ENCODE measurements at places on chromosomes 12 and 14.

DNA sequence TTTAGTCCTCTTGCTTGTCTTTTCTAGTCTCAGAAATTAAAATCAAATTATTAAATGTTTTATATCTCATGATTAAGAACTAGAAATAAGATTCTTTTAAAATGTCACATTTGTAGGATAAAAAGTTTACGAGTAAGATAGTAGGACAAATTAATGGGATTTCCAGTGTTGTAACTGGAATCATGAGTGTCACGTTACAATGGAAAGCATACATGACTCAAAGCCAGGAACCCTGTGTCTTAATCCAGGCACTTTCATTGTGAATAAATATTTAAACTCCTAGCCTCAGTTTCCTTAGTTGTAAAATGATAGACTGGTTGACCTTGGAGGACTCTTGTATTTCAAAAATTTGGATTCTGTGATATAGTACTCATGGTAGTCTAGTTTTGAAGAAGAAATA is 84.9 kb downstream of the MIA2 start:
- DNase-seq = no peak

DNA sequence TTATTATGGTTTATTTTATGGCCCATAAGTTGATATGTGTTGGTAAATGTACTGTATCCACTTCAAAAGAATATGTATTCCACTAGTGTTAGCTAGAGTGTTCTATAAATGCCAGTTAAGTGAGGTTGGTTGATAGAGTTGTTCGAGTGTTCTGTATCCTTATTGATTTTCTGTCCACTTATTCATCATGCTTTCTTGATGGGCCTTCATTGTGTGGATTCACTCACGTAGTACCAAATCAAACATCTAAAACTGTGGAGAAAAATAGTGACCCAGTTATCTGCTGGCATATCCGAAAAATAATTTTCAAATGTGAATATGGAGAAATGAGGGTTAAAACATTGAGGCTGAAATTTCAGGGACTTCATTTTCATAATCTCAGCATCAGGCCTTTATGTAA is 230.4 kb downstream of the TRHDE start:
- no peak for DNase-seq

GRCh38 chr12:19681007-19681406 is 241.7 kb downstream of the AEBP2 start:
- DNase-seq = no peak

DNA sequence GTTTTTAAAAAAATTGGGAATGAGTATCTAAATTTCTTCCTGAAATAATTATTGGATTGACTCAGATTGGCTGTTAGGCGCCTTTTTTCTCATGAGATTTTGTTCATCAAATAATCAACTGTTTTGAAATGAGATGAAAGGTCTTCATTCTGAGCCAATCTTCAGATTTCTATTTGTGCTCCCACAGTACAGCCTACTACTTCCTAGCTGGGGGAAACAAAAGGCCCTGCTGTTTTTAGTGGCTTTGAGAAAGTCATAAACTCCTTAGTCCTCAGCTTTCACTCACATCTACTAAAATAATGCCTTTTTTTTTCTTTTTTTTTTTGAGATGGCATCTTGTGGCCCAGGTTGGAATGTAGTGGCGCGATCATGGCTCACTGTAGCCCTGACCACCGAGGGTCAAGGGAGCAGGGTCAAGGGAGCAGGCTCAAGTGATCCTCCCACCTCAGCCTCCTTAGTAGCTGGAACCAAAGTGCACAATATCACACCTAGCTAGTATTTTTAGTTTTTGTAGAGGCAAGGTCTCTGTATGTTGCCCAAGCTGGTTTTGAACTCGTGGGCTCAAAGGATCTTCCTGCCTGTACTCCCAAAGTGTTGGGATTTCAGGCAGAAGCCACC is 15.2 kb downstream of the NACA start:
- DNase-seq = no peak

- no peak for DNase-seq
Observed at GRCh38 chr14:60691383-60692113, 32.6 kb downstream of the SIX4 start.

GRCh38 chr14:83994020-83994419 is 1535.9 kb upstream of the FLRT2 start:
- no peak for DNase-seq

DNA sequence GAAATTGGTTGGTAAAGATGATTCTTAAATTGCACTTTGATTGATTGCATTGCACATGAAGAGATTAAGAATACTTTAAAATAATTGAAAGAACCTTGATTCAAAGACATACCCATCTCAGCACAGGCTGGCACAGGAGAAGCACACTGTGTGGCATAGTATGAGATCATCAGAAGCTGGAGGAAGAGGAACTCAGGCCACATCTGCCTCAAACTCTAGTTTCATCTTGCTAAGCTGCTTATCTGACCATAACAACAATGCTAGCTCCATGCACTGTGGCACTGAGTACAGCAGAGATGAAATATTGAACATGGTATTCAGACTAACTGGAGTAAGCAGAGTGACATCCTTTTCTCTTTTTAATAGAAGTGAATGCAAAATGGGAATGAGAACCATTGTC is 99.1 kb downstream of the TBC1D30 start:
- no peak for DNase-seq

DNA sequence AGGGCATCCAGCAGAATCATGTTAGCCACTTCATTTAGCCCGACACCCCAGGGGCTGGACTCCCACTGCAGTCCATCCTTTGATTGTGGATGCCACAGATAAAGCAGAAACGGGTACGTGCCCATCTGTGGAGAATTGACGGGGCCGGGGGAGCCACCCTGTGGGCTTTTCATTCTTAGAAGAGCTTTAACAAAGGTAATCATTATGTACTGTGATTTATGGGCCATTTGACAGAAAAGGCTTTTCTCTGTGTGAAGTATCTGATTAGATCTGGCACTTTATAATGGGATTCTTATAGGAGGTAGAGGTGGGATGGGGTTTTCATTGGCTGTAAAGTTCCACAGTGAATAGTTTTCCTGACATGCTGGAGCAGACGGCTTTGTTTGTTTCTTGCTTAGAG is 40.4 kb downstream of the AACS start:
- no peak for DNase-seq

All from GM19239 (cell line).